ENCODE measurements at places on chromosomes 5 and 9.

GRCh38 chr5:10565785-10566542 lies 2.1 kb downstream of the ANKRD33B start:
- DNase-seq: no peak

DNA sequence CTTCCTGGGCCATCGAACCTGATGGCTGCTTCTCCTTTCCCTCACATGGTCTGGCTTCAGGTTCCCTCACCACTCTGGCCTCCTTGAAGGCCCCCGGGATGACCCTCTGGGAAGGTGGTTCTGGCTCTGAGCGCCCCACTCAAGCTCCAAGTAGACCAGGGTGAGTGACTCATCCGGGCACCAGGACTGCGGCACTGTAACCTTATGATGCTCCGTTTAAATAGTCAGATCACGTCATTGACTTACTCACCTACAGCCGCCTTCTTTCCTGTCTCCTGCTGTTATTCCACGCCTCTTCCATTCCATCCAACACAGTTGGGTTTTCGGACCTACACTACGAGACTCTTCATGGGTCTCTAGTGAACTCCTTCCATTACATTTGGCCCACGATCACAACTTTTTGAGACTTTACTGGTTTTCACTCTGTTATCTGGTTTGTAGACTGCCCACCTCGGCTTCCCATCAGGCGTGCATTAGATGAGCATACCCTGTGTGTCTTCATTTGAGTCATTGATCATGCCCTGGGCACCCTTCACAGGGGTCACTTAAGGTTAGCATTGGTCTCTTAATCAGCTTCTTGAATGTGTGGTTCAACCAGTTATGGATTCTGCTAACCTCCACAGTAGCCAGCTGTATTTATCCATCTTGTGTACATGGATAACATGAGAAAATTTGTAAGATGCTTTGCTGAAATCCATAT lies 138.8 kb upstream of the LMX1B start:
- no peak for DNase-seq

DNA sequence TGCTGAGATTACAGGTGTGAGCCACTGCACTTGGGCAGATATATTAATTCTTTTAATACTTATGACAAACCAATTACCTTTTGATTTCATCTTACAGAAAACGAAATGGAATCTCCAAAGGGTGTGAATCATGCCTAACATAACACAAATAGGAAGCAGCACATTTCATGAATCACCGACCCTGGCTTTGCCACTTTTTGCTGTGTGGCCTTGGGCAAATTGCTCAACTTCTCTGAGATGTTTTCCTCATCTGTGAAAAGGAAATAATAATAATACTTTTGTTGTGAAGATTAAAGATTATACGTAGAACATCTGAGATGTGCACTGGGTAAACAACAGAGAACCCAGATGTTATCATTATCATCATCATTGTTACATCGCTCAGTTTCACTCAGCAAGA lies 50.7 kb upstream of the FREM1 start:
- no peak for DNase-seq

DNA sequence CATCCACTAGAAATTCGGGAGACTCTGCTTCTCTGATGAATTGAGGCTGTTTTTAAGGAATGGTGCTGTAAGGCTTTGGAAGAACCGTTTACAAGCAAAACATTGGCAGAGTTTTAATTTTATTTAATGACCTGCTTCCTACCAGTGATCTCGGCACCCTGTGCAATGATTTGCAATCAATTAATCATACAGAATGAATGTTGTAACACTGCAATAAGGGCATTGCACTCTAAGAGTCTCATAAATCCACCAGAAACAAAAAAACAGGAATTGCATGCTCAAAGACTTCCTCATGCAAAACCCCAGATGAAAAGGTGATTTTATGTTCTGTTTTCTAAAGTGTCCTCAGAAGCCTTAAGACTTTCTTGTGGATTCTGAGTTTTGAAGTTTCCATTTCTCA lies 295.7 kb downstream of the ARHGEF28 start:
- no peak for DNase-seq

GRCh38 chr5:6003040-6003825 lies 375.1 kb downstream of the MED10 start:
- DNase-seq: no peak

- DNase-seq: no peak
These were observed 19.9 kb downstream of the IFNW1 start for GRCh38 chr9:21121595-21122251.

- no peak for DNase-seq
These were observed 19.0 kb downstream of the PTCH1 start for GRCh38 chr9:95497772-95498171.

- DNase-seq: no peak
These were observed 70.2 kb upstream of the ADAMTS2 start for GRCh38 chr5:179415291-179416060.

DNA sequence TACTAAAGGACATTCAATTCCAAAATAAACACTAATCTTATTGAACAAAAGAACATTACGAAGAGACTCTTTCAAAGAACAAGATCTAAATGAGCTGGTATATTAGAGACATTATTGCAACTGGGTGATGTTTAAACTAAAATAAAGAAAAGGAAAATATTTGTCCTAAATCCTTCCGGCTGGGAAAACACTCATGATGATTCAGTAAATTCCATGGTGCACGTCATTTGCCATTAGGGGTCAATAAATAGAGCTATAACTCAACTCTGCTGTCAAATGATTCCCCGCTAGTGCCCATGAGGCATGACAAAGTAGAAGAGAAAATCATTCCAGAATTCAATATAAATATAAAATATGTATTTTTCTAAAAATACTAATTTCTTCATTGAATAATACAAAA lies 565.5 kb upstream of the TUSC1 start:
- DNase-seq: no peak

DNA sequence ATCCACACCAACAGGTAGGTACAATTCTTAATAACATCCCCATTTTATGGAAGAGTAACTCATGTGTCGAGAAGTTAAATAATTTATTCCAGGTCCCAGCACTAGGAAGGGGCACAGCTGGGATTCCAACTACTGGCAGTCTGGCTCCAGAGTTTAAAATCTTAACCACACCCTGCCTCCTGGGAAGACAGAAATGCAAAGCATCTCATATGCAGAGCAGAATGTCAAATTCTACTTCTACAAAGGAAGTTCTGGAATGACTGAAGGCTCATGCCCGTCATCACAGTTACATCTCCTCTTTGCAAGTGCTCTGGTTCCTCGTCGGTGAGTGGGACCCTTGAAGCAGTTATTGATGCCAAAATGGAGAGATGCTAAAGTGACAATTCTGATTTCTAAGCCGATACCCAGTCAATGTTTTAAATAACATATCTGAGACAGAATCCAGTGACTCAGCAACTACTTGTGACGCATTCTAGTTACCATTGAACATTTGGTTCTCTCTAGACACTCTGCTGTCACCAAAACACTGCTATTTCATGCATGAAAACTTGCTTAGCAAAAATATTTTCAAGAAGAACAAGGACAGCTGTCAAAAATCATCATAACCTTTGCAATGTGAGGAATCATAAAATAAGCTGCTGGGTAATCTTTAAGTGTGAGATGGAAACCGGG lies 412.7 kb downstream of the CTNND2 start:
- no peak for DNase-seq

- DNase-seq: no peak
These were observed 13.4 kb downstream of the TGFBI start for GRCh38 chr5:136042156-136042555.

DNA sequence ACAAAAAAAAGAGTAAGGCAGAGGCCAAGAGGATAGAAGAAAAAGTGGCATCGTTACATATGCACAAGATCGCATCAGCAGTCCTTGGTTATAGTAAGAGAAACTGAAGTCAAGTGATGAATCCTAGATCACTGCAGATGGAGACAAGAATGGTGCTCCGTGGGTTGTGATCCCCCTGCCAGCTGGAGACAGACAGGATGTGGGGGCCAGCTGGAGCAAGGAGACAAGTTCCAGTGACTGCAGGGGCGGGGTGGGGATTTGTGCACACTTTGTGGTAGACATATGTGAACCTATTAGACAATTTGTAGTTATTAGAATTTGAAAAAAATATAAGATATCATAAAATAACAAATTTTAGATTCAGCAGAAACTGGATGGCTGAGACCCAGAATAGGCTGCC lies 697.9 kb upstream of the ADAMTS16 start:
- DNase-seq: no peak

GRCh38 chr5:94389515-94389899 lies 228.9 kb downstream of the KIAA0825 start:
- no peak for DNase-seq
